ENCODE measurements at places on chromosomes 12 and 14. TPM values are rescaled to one million over a fixed set of nuclear protein-coding genes. Genes with fewer than 3 reads are reported as not detected.

MYO1H gene
- not detected for polyA plus RNA-seq

TCL1B gene
- polyA plus RNA-seq: 4.7 TPM

IQSEC3 gene
- polyA plus RNA-seq: 3.6 TPM

GLT1D1 gene
- 1.4 TPM for polyA plus RNA-seq

- peak; percentile 81 for DNase-seq
Observed at GRCh38 chr14:68449561-68450181, 343.2 kb downstream of the ZFP36L1 start.

GRCh38 chr12:82727886-82728285 is 41.2 kb downstream of the TMTC2 start:
- DNase-seq: no peak

- no peak for DNase-seq
Observed at GRCh38 chr12:63929426-63929825, 84.9 kb downstream of the SRGAP1 start.

Measured in GM23338 (cell line).